ENCODE measurements at places on chromosomes 5 and 9.

DNA sequence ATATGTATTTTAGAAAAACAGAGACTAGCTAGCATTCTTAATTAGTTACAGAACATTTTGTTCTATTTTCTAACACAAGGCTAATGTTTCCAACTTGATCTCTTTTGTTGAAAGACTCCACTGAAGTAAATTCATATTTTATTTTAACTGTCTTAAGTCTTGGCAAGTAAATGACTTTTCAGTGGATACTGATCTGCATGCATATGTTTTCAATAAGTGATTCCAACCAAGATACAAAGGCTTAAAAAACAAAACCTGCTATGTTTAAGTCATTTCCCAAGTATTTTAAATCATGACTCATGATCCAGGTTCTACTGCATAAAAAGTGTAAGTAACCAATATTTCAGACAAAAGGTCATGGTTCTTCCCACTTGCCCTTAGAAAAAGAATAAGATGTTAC is 5.7 kb downstream of the CDO1 start:
- no peak for DNase-seq

GRCh38 chr5:65779643-65780042 is 57.6 kb downstream of the NLN start:
- no peak for DNase-seq

GRCh38 chr5:89377767-89378455 is 494.9 kb upstream of the MEF2C start:
- no peak for DNase-seq

DNA sequence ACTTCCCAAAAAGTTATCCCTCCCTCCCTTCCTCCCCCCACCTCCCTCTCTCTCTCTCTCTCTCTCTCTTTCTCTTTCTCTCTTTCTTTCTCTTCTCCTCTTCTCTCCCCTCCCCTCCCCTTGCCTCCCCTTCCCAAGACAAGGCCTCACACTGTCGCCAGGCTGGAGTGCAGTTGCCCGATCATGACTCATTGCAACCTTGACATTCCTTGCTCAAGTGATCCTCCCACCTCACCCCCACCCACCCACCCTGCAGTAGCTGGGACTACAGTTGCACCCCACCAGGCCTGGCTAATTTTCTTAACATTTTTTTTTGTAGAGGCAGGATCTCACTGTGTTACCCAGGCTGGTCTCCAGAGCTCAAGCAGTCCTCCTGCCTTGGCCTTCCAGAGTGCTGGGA is 32.8 kb downstream of the VPS13A start:
- DNase-seq = no peak

DNA sequence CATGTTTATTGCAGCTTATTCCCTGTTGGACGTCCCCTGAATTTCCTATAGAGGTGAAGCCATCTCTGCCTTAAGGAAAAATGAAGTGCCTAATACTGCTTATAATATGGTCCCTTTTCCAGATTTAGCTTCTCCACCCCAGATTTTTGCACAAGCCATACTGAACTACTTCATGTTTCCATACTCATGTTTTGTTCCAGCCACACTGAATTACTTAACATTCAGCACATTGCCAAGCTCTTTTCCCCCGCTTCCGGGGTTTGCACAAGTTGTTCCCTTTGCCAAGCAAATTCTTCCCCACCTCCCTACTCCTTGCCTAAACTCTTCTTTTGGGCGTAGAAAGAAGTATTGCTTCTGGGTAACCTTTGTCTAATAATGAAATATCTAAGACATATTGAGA is 1.7 kb upstream of the CNTRL start:
- no peak for DNase-seq

Data from substantia nigra (tissue), 51 donors.